ENCODE measurements at places on chromosomes 5 and 9.

- no peak for DNase-seq
These were observed 1.9 kb downstream of the NIM1K start for GRCh38 chr5:43193894-43194265.

- DNase-seq: no peak
These were observed 387.7 kb downstream of the TLR4 start for GRCh38 chr9:118091711-118092500.

GRCh38 chr9:87497604-87498045, at the start of gene DAPK1:
TSS of gene DAPK1 (plus strand) at chr9:87497867. CDS start at chr9:87499078, 1,211 bp downstream.
- DNase-seq: peak; percentile 90

DNA sequence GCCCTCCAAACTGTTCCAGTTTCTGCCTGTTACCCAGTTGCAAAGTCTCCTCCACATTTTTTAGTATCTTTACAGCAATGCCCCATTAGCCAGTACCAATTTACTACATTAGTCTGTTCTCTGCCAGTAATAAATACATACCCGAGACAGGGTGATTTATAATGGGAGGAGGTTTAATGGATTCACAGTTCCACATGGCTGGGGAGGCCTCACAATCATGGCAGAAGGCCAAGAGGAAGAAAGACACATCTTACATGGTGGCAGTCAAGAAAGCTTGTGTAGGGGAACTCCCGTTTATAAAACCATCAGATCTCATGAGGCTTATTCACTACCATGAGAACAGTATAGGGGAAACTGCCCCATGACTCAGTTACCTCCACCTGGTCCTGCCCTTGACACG, 600.7 kb upstream of the CDH6 start:
- DNase-seq: no peak

DNA sequence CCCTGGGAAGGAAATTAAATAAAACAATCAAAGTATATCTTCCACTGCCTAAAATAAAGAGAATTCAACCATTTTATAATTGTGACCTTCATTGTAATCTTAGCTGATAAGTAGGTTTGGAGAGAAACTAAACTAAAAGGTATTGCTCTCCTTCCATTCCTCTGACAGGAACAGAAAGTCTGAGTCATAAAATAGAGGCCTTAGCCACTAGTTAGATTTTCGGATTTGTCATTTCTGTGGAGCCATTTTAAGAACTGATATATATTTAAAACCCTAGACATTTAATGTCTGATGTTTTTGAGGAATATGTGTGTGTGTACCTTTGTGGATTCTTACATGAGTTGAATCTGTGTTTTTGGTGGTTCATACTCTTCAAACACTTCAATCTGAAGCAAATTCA, 11.8 kb upstream of the TMC1 start:
- DNase-seq: no peak

DNA sequence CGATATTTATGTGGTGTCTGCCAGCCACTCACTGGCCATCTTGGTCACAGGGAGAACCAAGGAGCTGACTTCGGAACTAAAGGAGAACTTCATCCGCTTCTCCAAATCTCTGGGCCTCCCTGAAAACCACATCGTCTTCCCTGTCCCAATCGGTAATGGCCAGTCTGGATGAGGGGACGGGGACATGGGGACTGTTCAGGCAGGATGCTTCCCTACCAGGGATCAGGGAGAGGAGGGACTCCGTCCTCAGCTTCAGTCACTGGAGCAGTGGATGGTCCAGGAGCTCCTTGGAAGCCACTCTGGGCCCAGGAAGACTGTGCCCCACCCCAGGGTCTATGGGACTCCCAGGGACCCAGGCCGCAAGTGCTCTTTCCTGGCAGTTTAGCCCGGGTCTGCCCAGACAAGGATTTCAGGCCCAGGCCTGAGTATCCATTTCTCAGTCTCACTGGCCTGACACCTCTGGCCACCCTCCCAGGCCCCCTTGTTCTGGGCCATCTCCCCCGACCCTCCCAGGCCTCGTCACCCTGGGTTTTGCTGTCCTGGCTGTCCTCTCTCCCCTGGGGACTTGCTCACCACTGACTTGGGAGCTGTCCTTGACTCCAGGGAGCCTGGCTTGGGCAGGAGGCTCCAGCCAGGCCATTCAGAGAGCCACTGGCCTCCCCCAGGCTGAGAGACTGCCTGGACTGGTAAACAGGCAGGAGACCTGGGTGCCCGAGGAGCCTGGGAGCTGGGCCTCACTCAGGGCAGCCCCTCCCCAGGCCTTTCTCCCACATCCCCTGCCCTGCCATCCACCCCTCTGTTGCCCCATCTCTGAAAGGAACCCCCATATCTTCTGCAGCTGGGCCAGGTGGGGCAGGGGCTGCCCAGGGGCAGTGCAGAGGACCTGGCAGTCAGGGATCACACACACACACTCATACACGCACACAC, 3.1 kb downstream of the LCN2 start:
- DNase-seq: no peak

- DNase-seq: no peak
These were observed at the start of gene SH3GL2 for GRCh38 chr9:17578911-17579793. TSS of gene SH3GL2 (plus strand) at chr9:17579066.

GRCh38 chr9:68974431-68974830, 39.5 kb downstream of the PRKACG start:
- DNase-seq: no peak

DNA sequence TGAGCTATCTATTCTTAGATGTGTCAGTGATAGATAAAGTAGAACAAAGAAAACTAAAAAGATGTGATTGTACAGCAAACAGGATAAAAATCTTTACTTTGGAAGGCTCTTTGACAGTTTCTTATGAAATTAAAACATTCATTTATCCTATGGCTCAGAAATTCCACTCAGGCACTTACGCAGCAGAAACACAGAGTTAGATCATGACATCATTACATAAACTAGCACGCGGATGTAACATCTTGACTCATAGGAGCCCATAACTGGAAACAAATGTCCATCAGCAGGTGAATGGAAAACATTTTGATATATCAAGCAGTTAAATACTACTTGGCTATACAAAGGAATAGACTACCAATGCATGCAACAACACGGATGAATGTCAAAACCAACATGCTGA, 45.3 kb downstream of the ICE1 start:
- no peak for DNase-seq

DNA sequence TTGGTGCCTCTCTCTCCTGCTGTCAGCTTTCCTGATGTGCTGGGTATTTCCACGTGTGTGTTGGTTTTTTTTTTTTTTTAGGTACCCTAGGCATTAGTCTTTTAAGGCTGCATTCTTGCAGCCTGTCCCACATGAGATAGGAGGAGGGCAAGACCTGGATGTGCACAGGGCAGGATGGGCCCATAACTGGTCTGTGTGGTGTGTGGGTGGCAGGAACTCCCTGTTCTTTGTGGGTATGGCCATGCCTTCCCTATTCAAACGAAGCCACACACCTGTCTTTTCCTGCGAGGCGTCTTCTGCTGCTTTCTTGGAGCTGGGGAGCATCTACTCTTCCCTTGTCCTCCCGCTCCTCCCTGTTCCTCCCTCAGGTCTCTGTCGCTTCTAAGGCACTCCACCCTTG, 6.8 kb downstream of the SYK start:
- DNase-seq: no peak

- DNase-seq: no peak
These were observed 57.7 kb upstream of the NXNL2 start for GRCh38 chr9:88477300-88477751.

DNA sequence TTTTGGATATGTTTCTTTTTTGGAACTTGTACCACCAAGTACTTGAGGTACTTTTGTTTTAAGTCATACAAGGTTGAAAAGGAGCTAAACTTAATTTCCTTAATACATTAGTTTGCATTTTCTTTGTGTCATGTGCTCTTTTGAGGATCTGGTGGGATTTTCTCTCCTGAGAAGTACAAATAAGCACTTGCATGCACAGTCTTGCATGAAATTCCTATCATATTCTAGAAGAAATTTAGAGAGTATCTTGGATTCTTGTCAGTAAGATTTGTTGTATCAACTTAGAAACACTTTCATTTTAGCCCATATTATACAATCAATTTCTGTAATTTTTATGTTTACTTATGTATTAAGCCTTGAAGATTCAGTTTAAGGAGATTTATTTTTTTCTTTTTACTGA, 64.9 kb downstream of the CCNH start:
- DNase-seq: no peak

- DNase-seq: peak; percentile 81
These were observed 77.6 kb upstream of the SAP30L start for GRCh38 chr5:154368041-154368800.

DNA sequence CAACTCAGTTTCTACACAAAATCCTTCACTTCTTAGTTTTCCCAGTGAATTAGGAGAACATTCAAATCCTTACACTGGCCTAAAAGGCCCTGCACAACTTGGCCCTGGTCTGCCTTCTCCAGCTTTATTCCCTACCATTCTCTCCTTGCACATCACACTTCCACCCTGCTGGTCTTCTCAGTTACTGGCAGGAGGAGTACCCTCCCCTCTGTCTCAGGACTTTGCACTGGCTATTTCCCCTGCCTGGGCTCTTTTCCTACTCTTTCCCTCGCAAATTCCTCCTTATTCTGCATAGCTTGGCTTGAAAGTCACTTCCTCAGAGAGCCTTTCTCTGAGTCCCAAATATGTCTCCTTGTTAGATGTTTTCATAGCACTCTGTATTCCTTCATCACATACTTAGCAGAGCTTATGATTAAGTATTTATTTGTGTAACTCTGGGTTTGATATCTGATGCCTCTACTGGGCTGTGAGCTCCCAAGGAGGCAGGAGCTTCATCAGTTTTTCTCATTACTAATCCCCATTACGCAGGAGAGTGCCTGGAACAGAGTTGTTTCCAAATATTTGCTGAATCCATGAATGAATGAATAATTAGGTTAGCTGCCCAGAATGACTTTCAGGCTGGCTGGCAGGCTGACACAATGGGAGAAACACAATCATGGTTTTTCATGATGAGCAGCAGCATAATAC, 159.8 kb upstream of the KLF9 start:
- peak; percentile 55 for DNase-seq

GRCh38 chr9:8916771-8917170, 1117.2 kb upstream of the DMAC1 start:
- peak; percentile 14 for DNase-seq

DNA sequence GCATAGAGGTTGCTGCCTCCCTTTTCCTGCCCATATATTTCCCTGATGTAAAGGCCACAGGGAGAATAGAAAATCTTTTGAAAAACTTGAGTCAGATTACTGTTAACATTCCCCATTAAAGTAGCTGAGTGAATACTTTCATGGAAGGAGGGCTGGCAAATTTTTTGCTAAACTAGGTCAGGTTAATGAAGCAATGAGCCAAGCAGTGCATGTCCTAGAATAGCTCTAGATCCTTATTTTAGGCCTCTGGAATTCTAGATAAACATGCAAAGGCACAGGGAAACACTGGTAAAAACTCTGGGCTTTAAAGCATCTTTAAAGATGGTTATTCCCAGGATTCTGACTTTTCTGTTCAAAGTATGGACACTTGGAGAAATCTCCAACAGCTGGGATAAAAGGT, 27.9 kb downstream of the TTC1 start:
- no peak for DNase-seq

GRCh38 chr5:138111937-138112336, 27.3 kb downstream of the NME5 start:
- no peak for DNase-seq

GRCh38 chr9:37626708-37627292, 24.0 kb upstream of the FRMPD1 start:
- no peak for DNase-seq

GRCh38 chr5:169667896-169668674, 31.0 kb downstream of the DOCK2 start:
- no peak for DNase-seq

GRCh38 chr9:98107926-98108325, 11.1 kb downstream of the TRIM14 start:
- DNase-seq: no peak

GRCh38 chr5:122137702-122138101, 8.4 kb downstream of the ZNF474 start:
- DNase-seq: no peak

DNA sequence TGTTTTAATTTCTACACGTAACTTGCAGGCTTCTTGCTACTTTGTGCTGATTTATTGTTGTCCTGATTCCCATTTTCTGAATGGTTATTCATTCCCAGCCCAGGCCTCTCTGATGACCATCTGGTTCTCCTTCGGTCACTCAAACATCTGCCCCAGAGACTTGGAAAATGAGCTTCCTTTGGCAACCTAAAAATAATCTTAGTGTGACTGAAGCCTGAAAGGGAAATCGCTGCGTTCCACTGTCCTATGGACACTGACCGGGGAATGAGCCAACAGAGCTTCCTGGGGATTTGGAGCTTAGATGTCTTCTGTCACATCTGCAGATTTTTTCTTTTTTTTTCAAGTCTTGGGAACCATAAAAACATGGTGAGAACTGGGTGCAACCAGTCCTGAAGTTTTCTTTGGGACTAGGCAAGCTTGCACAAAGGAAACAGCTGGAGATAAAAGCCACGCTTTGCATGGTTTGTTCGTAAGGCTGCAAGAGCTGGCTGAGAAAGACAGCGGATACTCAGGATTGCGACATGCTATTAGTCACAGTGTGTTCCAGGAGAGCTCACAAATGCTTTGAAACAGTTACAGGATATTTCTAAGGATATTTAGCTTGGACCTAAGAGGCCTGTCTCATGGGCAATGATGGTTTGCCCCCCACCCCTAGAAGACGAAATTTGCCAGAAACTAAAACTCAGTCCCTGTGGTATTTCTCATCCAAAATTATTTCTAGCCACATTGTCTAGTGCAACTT, 146.2 kb downstream of the GOLPH3 start:
- peak; percentile 87 for DNase-seq

DNA sequence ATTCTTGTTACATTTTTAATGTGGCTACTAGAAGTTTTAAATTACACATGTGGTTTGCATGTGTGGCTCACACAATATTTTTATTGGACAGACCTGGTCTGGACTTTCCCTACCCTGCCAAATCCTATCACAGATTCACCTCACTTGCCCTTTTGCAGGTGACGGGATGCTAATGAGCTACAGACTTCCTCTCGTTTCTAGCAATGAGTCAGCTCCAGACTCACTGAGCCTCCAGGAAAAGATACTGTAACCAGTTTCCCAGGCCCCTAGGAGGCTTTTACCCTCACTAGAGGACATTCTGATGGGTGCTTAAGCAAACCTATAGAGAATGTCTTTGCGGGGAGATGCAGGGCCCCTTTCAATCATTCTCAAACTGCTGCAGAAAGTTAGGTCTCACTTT, 135.4 kb downstream of the WDR41 start:
- no peak for DNase-seq

- no peak for DNase-seq
These were observed 151.8 kb downstream of the DROSHA start for GRCh38 chr5:31380049-31380448.

DNA sequence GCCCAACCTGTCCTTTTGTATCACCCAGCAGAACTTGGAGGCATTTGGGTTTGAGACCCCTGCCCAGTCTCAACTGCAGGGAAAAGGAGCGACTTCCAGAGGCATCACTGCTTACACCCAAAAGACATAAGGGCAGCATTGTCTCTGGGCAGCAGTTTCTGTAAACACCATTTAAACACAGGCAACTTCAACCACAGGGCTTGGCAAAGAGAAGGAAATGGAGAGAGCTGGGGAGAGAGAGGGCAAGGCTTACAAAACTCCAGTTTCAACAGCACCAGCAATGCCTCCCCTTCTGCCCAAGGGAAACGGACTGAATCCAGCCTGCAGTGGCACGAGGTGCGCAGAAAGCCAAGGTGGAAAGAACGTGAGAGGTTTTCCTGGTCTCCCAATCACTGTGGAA, 147.6 kb downstream of the ROR2 start:
- no peak for DNase-seq

GRCh38 chr5:38154615-38155204, 103.6 kb upstream of the EGFLAM start:
- DNase-seq: no peak

GRCh38 chr5:175686826-175687225, 29.0 kb downstream of the HRH2 start:
- DNase-seq: no peak

All from SJCRH30 (cell line).